Activated T-helper 1 cell treated with anti-CD3 and anti-CD28 coated beads, Interleukin-2, amount 50 U/mL, for 16 hours (primary cell): ENCODE measurements at places on chromosomes 12 and 14.

GRCh38 chr14:103528587-103529382, at the start of gene TRMT61A:
TRMT61A (plus strand) TSS chr14:103529196; CDS start chr14:103529979, 783 bp downstream.
- peak; percentile 66 for DNase-seq

DNA sequence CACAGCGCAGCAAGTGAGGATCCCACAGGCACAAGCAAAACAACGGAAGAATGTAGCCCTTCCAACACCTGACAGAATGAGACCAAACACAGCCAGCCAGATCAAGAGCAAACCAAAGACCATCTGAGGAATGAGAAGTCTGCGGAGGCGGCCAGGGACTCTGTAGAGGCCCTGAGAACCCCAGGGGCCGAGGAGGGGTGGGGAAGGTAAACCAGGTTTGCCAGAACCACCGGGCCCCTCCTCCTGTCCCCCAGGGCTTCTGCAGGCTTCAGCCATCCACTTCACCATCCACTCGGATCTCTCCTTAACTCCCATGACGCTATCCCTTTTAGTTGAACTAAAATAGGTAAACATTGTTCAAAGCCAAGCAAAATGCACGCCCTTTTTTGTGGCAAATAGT, 37.4 kb downstream of the ZCRB1 start:
- DNase-seq: no peak

DNA sequence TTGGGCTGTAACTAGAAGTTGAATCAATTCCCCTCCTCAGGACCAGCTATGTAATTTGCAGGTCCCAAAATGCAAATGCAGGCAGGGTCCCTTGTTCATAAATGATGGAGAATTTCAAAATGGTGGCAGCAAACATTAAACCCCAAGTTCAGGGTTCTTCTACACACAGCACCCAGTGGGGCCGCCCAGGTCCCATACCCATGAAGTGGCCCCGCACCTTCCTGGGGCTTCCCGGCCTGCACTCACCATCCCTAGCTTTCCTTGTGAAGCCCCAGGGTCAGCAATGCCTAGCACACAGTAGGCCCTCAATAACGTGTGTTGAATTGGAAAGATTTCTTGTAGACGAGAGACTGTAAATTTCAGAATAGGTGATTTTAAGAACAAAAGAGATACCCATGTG, 76.0 kb downstream of the NTF3 start:
- no peak for DNase-seq

DNA sequence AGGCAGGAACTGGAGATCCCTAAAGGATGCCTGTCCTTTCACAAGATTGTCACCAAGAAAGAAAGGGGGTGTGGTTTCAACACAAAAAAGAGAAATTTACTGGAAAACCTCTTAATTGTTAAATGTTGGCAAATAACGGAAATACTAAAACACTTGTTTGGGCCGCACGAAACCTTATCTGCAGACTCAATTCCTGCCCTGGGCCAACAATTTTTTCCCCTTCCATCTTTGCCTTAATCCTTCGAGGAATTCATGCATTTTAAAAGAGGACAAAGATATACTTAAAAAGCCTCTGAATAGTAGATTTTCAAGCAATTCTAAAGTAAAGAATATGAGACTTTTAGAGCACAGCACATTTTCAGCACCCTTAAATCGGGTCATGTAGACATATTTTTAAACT, 366.2 kb downstream of the DUSP6 start:
- no peak for DNase-seq

DNA sequence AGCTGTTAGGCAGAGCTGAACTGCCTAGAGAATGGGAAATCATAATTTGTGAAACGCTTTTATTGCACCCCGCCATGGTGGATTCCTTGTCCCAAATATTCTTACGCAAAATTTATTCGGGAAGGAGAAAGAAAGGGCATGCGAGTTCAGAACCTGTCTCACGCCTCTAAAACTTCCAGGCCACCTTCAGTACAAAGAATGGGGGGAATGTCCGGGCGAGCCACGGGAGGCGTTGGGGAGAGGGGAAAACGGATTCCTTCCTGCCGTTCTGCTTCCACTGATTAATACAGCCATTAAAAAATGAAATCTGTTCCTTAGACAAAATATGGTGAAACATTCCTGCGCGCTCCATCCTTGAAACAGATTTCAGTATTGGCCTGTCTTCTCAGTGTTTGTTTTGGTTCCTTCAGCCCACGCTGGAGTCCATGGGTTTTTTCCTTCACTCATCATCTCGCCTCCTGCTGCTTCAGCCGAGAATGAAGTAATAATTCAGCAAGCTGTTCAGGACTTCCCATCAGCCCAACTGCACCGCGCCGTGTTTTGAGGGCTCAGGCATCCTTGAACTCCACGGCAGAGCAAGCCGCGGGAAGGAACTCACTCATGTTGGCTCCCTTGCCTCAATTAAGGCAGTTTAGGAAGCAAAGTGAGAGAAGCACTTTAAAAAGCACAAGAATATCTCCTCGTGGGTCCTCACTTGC, 47.7 kb upstream of the CDKN3 start:
- no peak for DNase-seq

- DNase-seq: no peak
Observed at GRCh38 chr14:99077076-99077843, 194.7 kb downstream of the BCL11B start.

DNA sequence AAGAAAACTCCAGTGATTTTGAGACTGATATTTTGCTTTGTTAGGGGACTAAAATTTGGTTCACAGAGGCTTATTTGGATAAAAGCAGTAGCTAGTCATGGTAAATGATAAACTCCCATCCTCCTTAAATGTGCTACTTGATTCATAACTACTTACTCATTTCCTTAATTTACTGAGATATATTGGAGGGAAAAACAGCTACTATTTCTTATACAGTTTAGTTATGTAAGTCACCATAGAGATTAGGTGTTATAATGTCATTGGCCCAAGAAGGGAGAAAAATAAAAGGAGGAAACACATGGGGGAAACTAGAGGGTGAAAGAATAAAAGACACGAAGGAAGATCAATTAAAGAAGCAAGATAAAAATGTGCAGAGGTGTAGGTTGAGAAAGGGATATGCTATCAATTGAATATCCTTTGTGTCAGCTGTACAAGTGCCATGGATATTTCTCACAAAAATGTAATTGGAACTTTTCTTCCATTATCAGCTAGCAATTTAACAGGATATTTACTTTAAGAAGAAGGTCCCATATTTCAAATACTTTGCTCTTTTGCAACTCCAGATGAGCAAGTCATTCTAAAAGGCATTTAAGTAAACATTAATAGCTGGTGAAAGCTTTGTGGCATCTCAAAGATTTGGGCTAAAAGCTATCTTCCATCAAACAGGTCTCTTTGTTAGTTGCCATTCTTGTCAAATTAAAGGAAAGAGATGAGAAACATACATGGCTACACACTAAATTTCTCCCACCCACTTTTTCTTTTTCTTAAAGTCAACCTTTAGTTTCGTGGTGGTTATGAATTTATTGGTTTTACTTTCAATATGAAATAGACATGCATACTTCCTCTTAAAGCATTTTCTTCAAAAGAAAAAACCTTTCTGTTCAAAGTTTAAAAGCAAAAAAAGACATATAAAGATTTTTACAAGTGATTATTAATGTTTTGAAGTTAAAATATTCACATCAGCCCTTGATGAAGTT, 439.5 kb downstream of the CCER1 start:
- no peak for DNase-seq

- DNase-seq: no peak
Observed at GRCh38 chr14:37230551-37231194, 32.9 kb downstream of the MIPOL1 start.

DNA sequence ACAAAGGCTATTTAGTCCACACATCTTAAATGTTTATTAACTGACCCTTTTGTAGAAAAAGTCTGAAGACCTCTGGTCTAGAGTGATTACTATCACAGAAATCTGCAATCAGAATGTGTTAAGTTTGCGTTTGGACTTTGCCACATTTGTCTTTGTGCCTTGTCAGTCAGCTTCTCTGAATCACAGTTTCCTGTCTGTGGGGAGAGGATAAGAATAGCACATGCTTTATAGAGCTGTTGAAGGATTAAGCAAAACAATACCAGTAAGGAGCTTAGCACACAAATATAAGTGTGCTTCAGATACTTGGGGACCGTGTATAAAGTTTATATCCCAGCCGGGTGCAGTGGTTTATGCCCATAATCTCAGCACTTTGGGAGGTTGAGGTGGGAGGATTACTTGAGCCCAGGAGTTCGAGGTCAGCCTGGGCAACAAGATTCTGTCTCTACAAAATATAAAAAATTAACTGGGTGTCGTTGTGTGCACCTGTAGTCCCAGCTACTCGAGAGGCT, 63.0 kb upstream of the BTG1 start:
- no peak for DNase-seq

DNA sequence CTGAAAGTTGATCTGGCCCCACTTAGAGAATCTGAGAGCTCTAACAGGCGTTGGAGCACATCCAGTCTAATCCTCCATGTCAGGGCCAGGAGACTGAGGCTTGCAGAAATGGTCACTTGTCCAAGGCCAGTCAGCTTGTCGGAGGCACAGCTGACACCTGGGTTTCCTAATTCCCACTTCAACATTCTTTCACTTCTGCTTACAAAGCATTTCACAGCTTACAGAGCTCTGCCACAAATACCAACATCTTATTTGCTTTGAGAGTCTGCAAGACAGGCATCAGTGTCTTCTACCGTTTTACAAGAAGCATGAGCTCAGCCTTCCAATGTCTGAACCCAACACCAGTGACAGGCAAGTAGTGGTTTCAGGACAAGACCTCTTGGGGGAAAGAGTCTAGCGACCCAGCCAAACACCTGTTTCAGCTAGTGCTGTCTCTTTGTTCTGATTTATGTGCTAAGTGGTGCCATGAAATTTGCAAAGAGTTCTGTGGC, 31.8 kb downstream of the ISCA2 start:
- no peak for DNase-seq

DNA sequence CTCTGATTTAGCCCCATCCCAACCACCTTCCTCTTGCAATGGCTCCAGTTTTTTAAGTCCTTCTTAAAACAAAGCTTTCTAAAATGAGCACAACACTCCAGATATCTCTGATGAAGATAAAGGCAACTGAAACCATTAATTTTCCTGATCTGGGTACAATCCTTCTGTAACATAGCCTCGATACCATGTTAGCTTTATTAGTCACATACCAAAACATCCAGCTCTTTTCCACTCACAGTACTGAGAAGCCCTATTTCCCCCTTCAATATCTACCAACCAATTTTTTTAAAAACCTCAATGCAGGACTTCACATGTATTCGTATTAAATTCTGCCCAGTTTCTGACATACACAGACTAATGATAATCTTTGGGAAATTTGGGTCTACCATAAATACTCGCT, 105.9 kb downstream of the MED13L start:
- no peak for DNase-seq

DNA sequence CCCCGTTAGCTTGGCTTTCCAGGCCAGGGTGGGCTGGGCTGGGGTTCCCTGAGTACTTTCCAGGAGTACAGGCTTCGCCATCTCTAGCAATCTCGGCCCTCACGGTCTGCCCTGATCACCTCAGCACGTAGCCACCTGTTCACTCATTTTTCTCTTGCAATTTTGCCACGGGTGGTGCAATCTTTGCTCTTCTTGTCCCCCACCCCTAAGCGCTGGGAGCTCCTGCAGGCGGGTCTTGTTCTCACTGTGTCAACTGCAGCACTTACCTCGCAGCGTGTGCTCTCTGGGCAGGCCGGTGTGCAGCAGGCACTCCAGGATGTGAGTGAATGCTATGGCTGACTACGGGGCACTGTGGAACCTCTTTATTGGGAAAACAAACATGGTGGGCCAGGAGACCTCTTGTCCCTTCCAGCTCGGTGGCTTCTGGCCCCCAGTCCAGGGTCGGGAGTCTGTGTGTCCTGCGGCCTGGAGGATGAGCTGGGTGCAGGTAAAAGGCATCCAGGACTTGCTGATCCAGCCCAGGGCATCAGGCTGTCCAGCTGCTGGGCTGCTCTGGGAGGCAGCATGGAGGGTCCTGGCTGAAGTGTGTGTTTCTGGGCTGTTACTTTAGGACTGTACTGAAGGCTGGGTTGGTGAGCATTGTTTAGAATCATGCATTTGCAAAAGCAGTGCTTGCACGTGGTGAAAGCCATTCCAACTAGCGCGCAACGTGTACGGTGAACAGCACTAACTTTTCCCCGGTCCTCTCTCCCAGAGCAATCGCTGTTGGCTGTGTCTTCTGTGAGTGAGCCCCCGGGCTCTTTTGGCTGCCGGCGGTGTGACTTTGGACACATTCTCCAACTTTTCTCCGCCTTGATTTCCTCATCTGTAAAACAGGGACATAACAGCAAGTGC, 1.5 kb upstream of the ULK1 start:
- no peak for DNase-seq

- no peak for DNase-seq
Observed at GRCh38 chr12:68065687-68066086, 76.4 kb downstream of the IFNG-AS1 start.

DNA sequence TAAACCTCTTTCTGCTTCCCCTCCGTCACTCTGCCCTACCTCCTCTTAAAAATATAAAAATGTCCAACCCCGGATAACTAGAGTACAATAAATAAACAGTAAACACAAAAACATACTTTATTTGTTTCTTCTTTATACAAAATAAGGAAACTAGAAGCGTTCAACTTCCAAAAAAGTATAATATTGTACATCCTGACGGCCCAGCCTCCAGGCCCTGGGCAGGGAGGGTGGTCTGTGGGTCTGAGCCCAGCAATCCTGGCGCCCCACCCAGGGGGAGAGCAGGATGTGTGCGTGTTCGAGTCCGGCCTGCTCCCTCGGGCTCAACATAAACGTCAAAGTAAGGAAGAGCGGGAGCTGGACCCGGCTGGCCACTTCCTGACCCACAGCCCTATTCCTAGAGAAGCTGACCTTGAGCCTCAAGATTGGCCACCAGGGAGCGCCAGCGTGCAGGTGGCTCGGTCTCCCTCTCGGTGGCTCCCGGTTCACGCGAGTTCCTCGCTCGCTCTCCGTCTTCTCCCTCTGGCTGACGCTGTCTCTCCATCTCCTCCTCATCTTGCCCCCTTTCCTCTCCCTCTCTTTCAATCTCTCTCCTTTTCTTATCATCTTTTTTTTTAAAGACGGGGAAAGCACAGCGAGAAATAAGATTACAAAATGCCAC, 9.4 kb downstream of the LHX5 start:
- peak; percentile 51 for DNase-seq

DNA sequence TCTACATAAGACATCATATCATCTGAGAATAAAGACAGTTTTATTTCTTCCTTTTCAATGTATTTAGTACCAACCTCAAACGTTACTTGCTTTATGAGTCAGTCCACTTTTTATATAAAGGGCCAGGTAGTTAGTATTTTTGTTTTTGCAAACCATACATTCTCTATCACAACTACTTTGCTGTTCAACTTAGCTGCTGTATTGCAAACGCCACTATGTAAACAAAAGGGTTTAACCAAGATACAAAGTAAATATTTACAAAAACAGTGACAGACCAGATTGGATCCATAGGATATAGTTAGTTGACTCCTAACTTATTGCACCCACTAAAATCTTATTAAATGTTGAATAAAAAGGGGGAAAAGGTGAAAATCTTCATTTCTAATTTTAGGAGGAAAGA, 87.7 kb upstream of the FOXG1 start:
- DNase-seq: no peak

- DNase-seq: no peak
Observed at GRCh38 chr14:91477388-91477787, 32.7 kb downstream of the PPP4R3A start.

GRCh38 chr12:128817111-128818015, 6.4 kb downstream of the SLC15A4 start:
- no peak for DNase-seq

- no peak for DNase-seq
Observed at GRCh38 chr12:65756956-65757511, 67.2 kb upstream of the HMGA2 start.

GRCh38 chr12:113197518-113198077, 12.1 kb downstream of the RITA1 start:
- DNase-seq: no peak

GRCh38 chr12:64459394-64459891, 7.5 kb downstream of the TBK1 start:
- no peak for DNase-seq
